Right lung (tissue), 10 donors: ENCODE measurements at places on chromosomes 13 and 19. TPM values are rescaled to one million over a fixed set of nuclear protein-coding genes. Genes with fewer than 3 reads are reported as not detected.

ZNF816 gene
- polyA plus RNA-seq: 21.6 TPM

C13orf42 gene
- not detected for polyA plus RNA-seq

LRRC63 gene
- polyA plus RNA-seq: 0.43 TPM

TEX26 gene
- 1.2 TPM for polyA plus RNA-seq

DNA sequence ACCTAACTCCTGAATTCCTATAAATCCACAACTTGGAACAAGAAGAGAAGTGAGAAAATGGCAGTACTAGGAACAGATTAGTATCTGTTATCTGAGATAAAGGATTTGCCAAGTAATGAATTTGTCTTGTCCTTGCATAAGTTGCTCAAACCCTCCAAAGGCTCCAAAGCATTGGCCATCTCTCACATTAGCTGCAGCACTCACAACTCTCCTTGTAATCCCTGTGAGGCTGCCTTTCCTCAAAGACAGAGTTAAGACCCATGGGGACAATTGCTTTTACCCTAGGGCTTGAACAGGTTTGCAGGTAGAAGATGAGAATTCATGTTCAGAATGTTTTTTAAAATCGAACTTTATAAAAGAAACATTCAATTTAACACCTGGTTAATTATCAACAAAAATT is 1702.2 kb downstream of the EFNB2 start:
- no peak for DNase-seq

TMEM238 gene
- polyA plus RNA-seq: 0.23 TPM

NAPSA gene
- 21.8 TPM for polyA plus RNA-seq

- DNase-seq: no peak
These were observed 10.0 kb upstream of the PNMA8A start for GRCh38 chr19:46481223-46481848.

- DNase-seq: no peak
These were observed 463 bp downstream of the SUGP1 start for GRCh38 chr19:19319732-19320360.

DNA sequence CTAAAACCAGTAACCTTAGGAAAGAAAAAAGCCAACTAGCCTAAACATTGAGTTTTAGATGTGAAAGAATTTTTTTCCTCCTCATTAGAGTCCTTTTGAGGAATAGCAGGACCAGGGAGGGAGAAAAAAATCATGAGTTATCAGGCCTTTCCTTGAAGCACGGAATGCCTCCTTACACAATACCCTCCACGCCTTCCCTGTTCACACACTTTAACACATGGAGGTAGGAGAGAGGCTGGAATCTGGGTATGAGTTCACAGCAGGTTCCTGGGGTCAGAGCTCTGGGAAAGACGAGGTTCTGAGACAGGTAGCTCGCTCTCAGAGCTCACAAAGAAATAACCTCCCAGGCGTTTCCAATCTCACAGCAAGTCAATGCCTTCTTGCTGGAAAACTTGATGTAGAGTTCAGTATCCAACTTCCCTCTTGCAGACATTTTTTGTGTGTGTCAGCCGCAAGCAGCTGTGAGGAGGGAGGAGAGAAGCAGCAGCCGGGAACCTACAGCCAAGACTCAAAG is 716 bp downstream of the ZNF573 start:
- no peak for DNase-seq

DNA sequence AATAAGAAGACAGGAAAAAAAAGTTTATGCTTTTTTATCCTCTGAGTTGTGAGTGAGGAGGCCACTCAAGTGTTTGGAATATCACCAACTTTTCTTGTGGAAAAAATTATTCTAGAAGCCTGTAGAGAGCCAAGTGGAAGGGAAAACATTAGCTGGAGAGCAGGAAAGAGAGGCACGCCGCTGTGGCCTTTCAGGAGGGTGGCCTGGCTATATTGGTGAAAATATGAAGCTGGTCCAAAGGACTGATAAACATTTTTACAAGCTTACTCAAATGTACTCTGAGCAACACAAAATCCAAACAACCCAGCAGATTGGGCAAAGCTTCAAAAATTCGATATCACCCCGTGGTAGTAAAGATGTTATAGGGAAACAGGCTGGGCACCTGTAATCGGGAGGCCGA is 2.3 kb upstream of the EIF3G start:
- no peak for DNase-seq

DNA sequence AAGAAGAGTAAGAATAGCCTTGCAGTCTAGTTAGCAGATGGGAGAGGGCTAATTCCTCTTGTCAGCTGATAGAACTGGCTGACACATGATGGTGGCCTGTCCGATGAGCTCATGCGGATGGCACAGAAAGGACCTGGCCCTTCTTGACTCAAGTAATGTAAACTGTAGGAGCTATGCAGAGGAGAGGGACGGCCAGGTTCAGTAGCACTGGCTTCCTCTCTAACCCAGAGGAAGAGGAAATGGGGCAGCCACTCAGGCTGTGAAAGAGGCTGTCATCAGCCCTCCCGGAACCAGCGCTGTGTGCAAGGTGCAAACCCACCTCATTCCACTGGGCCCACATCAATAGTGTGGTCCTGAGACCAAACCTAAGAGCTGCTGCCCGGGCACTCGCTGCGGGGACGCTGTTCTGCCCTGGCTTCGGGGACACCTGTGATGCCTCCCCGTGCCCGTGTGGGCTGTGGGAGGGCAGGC is 30.8 kb upstream of the USE1 start:
- DNase-seq: no peak

GRCh38 chr19:31448221-31448657 is 99.0 kb upstream of the TSHZ3 start:
- DNase-seq: peak; percentile 68

FRY gene
- polyA plus RNA-seq: 40.2 TPM

SYNE4 gene
- 10.9 TPM for polyA plus RNA-seq

DNA sequence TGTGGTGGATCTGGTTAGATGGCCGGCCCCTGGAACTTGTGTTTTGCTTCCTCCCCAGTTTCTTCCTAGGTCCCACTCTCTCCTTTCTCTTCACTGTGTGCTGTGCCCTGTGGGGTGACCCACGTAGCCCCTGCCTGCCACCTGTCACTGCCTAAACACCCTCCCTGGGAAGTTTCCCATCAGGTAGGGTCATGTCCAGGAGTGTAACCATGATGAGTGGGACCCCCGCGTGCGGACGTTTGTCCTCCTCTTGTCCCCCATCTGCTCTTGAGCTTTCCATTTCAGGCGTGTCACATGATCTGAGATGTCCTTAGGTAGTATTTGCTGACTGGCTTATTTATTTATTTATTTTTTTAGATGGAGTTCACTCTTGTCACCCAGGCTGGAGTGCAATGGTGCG is 61.3 kb downstream of the ARHGEF7 start:
- DNase-seq: no peak

DNA sequence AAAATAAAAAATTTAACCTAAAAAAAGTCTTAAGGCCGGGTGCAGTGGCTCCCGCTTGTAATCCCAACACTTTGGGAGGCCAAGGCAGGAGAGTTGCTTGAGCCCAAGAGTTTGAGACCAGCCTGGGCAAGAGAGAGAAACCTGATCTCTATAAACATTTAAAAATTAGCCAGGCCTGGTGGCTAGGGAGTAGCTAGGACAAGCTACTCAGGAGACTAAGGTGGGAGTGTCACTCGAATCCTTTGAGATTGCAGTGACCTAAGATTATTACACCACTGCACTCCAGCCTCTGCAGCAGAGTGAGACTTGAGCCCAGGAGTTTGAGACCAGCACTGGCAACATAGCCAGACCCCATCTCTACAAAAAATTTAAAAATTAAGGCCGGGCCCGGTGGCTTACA is 1.1 kb downstream of the CCDC97 start:
- DNase-seq: no peak

GRCh38 chr19:4722671-4723594 is 709 bp downstream of the DPP9 start:
- no peak for DNase-seq

DNA sequence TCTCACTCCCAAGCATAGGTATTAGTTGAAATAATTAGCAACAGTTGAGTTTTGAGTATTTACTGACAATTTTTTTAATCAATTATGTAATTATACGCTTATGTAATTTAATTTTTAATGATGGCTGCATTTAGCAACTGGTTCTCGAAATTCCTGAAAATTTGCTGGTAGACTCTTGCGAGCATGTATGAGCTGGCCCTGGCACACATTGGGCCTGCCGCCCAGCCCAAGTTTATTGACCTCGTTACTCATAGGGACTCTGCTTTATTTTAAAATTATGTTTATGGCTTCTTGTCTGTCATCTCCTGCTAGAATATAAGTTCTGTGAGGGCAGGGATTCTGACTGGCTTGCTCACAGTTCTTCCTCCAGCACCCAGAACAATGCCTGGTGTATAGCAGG is 6.7 kb downstream of the KLK14 start:
- DNase-seq: no peak
